Epithelial cell of esophagus (primary cell): ENCODE measurements at places on chromosomes 3 and 15.

GRCh38 chr3:71520161-71521020, 63.1 kb downstream of the FOXP1 start:
- DNase-seq = peak; percentile 60

DNA sequence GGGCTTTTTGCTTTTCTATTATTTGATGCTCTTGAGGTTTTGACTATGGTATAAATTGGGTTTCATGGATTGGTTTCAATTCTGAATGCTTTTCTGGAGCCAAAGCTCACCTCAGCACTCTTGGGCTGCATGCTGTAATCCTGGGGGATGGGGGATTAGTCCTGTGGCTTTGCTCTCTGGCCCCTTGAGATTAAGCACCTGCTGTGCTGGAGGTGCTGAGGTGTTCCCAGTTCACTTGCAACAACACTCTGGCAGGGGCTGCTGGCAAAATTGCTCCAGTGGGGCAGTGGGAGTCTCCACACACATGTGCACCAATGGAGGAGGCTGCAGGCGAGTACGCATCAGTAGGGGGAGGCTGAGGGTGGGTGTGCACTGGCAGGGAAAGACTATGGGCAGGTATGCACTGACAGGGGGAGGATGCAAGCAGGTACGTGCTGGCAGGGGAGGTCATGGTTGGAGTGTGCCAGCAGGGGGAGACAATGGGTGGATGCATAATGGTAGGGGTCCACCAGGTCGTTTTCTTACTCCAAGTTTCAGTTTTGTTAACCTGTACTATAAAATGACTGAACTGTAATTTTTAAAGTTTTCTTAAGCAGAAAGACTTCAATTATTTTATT, 489.2 kb downstream of the FGF12 start:
- DNase-seq = no peak

- DNase-seq = no peak
These were observed 45.6 kb upstream of the FAH start for GRCh38 chr15:80107204-80107603.

DNA sequence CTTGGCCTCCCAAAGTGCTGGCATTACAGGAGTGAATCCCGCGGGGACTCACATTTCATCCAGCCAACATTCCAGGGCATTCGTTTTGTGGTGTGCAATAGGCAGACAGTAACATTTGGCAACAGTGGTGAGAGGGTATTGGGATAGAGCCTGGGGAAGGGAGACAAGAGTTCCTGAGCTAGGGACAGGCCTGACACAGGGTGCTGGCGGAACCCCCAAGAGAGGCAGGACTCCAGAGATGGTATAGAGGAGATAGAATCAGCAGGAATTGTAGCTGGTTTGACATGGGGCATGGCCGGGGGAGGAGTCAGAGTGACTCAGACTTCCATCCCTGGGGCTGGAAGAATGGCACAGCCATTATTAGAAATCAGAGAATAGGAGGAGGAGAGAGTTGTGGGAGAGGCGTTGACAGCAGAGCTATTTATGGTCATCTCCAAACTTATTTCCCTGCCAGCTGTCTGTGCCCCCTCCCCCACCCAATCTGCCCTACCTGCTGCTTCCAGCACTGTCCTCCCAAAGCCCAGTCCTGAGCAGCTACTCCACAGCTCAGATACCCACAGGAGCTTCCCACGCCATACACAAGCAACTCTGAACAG, 4.4 kb upstream of the IDH2 start:
- peak; percentile 80 for DNase-seq

GRCh38 chr3:104669083-104669482, 697.6 kb upstream of the ALCAM start:
- no peak for DNase-seq

DNA sequence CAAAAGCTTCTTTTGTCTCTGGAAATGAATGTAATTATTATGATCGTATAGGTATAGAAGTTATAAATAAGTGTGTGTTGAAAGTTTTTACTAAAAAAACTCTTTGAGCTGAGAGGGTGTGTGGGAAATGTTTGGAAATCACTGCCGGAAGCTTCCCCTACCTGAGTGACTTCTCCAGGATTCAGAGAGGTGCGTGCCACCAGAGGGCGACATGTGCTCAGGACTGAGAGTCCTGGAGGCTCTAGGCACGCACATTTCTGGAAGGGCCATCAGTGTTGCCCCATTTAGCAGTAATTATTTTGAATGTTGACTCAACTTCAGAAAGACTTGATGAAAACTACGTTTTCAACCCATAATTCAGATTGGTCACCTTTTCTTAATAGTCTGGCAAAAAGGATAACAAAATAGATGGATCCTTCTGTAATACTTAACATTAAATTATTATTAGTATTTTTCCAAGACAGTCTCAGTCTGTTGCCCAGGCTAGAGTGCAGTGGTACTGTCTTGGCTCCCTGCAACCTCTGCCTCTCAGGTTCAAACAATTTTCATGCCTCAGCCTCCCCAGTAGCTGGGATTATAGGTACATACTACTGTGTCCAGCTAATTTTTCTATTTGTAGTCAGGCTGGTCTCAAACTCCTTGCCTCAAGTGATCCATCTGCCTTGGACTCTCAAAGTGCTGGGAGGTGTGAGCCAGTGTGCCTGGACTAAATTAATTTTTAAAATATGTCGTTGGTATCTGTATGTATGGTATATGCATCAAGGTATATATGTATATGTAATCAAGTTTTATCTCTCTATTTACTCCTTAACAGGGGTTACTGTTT, 34.5 kb downstream of the GPR171 start:
- peak; percentile 74 for DNase-seq

DNA sequence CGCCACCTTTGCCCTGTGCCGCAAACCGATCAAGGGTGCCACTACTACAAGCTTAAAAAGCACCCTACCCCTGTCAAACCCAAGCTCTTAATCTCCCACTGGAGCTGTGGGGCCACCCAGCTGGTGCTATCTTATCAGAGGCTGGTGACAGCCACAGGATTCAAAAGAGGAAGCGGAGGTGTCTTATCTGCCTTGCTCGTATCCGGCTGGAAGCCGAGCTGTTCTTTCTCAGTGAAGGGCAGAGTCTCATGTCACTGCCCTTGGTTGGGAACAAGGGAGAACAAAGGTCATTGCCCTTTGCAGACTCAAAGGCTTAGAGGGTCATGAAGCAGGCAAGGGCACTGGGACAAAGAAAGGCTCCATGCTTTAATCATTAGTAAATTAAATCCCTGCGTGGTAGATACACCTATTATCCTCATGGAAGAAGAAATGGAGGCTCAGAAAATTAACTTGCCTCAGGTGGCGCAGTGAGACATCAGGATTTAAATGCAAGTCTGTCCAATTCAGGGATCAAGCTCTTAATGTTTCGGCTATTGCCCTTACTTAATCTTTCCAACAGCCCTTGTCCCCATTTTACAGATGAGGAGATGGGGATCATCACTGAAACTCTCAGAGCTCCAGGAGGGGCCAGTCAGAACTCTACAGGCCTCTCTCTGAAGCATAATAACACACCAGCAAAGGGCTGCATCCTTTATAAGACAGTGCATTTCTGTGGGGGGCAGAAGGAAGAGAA, 360.0 kb upstream of the PROK2 start:
- no peak for DNase-seq

- no peak for DNase-seq
These were observed 23.8 kb downstream of the PLA2G4E start for GRCh38 chr15:41996921-41997592.

- no peak for DNase-seq
These were observed 1.1 kb downstream of the TBC1D2B start for GRCh38 chr15:78076231-78077052.

- DNase-seq = peak; percentile 89
These were observed 8.4 kb downstream of the UPK1B start for GRCh38 chr3:119181765-119182164.

- DNase-seq = peak; percentile 74
These were observed 369.4 kb downstream of the MAGI1 start for GRCh38 chr3:65669163-65669875.

- DNase-seq = no peak
These were observed 6.5 kb downstream of the CHST13 start for GRCh38 chr3:126530171-126531050.

- DNase-seq = no peak
These were observed 57.9 kb downstream of the ADCY5 start for GRCh38 chr3:123390865-123391600.

DNA sequence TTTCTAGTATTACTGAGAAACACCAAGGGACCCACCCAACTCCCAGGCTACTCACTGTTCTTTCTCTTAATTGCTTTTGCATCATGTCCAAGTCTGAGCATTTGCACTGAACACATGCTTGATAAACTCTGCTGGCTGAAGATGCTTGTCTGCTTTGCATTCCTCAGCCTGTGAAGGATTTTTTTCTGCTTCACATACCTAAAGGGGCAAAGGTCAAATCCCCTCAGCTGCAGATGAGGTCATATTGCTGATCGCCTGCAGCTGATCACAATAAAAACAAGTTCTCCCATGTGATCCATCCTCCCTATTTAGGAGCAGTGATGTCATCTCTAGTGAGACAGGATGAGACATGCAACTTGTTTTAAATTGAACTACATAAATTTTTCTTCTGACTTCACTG, 84.6 kb upstream of the DCBLD2 start:
- DNase-seq = peak; percentile 91

GRCh38 chr3:181929501-181929900, 217.8 kb downstream of the SOX2 start:
- no peak for DNase-seq

GRCh38 chr15:56208641-56209155, 35.0 kb downstream of the RFX7 start:
- no peak for DNase-seq

DNA sequence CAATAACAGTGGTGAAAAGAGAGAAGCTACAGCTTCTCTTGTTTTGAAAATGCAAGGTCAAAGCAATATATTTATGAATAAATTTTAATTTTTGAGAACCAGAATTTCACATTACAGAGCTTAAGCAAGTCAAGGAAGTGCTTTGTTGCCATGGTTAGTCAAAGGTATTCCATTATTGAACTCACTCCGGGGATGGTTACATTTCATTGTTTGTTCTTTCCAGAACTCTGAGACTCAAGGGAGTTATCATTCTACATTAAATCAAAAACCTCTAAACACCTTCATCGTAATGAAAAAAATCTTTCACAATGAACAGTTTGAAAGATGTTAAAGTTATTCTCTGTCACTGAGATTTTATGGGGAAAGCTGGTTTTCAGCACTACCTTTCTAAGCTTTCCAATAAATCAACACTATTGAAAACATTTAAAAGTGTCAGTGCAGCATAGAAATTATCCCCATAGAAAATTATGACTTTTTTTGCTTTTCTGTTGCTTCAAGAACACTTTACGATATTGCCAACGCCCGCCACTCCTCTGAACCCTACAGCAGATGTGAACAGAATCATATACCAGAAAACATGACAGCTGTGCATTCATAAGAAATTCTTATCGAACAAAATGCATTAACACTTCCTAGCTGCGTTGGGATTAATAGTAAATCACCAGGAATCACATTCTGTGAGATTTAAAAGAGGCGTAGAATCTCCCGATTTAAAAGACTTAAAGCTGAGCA, 83.0 kb downstream of the OTOL1 start:
- DNase-seq = no peak

DNA sequence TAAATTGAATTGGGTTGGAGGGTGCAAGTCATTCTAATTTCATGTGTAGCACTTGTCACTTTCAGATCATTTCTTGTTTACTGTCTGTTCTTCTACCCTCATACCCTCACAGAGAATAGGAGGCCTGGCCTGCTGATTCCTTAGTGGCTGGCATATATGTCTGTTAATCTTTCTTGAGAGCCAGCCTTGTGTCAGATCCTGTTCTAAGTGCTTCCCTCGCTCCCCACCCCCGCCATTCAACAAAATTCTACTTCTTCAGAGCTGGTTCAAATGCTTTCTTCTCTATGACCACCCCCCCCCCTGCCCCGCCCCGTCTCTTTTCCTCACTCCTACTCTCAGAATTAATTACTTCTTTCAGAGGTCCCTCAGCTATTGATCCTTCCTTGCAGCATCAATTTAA, 1.5 kb upstream of the U2SURP start:
- DNase-seq = no peak

GRCh38 chr15:70112074-70112395, 14.3 kb upstream of the TLE3 start:
- no peak for DNase-seq

- DNase-seq = no peak
These were observed 3.8 kb downstream of the INKA1 start for GRCh38 chr3:49806850-49807249.

- no peak for DNase-seq
These were observed 87.7 kb downstream of the KCNAB1 start for GRCh38 chr3:156207802-156208685.

DNA sequence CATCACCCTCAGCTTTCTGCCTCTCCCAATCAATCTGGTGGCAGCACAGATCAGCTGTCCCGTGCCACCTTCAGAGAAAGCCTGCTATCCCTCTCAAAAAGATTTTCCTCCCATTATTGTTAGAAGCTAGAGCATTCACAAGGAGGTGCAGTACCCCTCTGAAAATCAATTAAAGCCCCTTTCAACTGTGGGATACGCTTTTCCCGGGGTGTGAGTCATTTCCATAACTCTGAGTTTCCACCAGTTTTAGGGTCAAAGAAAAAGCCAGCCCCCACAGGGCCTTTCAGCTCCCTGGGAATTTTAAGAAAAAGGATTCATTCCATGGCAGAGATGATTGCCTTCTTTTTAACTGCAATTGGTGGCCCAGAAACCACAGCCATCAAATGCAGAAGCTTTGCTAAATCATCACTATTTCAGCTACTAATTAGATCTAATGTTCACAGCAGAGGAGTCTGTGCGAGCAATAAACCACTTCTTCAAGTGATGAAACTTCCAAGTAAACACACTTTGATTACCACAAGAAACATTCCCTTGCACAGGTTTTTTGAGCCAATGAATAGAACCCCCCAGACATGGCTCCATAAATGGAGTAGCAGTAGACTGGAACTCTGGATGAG, 270.0 kb upstream of the TPRG1 start:
- no peak for DNase-seq

DNA sequence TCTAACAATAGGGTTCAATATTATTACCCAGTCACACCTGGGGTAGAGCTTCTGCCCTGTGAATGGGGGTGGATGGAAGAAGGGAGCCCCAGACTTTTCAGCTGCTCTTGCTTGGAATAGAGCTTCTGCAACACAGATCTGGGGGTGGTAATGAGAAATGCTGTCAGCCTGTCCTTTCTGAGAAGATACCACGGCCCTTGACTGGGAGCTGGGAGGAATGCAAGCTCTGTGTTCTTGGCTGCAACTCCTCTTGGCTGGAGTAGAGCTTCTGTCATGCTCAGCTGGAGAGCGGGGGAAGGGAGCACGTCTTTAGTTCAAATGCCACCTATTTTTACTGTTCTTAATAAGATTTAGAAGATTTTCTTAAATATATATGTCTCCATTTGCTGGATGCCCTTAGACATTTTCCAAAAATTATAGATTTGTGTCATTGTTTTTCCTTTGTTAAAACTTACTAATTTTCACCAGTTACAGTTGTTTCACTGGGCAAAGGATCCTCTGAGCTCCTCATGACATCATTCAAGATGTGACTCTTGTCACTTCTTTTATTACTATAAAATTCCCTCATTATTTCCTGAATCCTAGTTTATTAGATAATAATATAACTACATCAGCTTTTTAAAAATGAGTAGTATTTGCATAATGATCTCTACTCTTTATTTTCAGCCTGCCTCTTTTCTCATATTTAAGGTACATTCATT, 180.0 kb upstream of the TGFBR2 start:
- DNase-seq = no peak
